Stimulated activated CD8-positive, alpha-beta memory T cell treated with anti-CD3 and anti-CD28 coated beads, Interleukin-4, amount 100 ng/mL, for 1 hour (primary cell): ENCODE measurements at places on chromosomes 11 and 22.

- DNase-seq = no peak
Observed at GRCh38 chr11:126149759-126150625, 61.5 kb downstream of the RPUSD4 start.

DNA sequence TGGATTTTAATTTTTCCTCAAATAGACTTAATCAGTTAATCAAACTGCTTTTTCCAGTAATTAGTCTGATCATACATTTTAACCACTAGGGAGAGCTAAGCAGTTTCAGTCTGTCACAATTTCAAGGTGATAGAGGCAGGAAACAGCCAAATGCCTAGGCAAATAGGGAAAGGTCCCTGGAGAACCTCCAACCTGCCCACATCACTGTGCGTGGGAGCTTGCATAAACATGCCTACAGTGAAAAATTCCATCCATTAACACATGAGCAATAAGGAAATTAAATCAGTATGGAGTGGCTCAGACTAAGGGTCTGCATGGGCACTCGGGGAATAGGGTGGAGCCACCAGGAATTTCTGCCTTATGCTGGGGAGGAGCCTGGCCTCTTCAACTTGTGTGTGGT, 74.6 kb downstream of the AASDHPPT start:
- DNase-seq = no peak

DNA sequence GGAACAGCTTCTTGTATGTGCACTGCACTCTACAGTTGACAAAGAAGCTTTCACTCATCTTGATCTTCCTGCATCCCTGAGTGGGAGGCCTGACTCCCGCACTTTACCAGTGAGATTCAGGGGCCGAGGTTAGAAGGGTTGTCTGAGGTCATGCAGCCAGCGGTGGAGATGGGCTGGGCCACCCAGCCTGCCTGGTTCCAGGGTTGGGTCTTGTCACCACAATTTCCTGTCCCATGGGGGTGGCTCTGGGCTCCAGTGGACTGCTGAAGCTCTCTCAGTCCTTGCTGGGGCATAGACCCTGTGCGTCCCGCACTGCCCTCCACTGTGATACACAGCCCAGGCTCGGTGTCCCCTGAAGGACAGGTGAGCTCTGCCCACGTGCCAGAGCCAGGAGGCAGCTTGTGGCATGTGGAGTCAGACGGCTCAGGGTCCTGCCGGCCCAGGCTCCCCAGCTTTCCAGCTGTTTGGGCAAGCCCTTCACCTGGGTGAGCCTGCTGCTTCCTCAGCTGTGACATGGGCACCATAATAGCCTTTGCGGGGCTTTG, 6.9 kb upstream of the MYO7A start:
- DNase-seq = no peak

- DNase-seq = no peak
Observed at GRCh38 chr11:116707746-116708145, 65.0 kb downstream of the BUD13 start.

GRCh38 chr11:25961539-25961938, 370.4 kb upstream of the ANO3 start:
- no peak for DNase-seq

DNA sequence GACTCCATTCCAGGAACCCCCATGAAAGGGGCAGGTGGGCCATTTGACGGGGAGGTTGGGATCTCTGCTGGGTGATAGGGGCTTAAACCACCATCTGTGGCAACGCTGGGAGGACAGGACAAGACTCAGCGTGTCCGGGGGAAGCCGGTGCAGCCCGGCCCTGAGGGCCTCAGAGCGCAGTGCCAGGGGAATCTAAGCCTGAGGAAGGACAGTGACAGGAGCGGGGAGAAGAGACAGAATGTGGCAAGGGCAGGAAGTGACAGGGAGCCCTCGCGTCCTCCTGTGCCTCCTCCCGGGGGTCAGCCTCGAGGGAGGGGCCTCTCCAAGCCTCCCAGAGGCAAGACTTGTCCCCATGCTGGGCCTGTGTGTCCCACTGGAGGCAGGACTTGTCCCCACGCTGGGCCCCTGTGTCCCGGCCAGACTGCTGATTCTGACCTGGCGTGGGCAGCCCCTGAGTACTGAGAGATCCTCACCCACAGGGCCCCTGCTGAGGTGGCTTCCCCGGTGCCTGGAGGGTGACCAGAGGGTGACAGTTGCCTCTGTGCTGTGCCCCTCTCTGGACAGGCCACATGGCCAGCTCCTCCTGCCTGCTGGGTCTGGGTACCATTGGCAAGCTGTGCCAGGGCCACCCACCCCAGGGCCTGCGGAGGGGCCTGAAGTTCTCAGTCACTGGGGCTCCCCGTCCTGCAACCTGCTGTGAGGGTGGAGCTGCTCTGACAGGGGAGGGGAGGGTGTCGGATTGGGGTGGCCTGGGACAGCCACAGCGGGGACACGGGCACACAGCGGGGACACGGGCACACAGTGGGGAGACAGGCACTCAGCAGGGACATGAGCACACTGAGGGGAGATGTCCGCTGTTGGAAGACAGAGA, 676.2 kb downstream of the BRD1 start:
- DNase-seq = no peak
